ENCODE measurements at places on chromosomes 16 and 17.

DNA sequence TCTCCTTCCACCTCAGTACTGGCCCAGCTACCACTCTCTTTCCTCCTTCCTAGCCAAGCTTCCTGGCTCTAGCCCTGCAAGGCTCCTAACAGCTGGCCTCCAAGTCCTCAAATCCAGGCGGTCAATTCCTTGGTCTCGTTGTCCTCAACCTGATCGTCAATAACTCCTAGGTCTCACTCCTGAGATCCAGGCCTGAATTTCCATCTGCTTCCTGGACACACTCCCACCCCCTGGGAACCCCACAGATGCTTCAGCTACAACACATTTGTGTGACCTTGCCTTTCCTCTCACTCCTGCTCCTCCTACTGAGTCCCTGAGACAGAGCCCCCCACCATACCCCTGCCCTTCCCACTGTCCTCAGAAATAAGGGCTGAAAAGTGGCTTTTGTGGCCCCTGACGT is 2.3 kb downstream of the ENKD1 start:
- no peak for DNase-seq

- DNase-seq: no peak
Observed at GRCh38 chr16:1363501-1364041, 11.8 kb downstream of the GNPTG start.

DNA sequence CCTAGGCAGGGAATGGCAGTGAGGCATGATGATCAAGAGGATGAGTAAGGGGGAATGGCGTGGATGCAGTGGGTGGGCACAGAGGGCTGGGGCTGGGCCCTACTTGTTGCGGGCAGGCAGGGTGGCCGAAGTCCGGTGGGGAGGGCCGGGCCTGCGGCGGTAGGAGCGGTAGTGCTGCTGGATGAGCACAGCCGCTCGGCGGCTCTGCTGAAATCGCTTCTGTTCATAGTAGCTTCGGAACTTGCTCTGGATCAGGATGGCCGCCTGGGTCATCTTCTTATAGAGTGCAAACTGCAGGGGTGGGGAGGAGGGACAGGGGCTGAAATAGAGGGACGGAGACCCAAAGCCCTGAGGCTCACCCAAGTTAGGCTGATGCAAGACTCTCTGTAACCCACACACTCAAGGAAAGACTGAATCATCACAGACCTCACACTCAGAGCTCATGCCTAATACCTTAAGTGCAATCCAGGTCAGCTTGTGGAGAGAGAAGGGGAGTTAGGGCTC is 1.5 kb upstream of the SPAG7 start:
- peak; percentile 66 for DNase-seq

DNA sequence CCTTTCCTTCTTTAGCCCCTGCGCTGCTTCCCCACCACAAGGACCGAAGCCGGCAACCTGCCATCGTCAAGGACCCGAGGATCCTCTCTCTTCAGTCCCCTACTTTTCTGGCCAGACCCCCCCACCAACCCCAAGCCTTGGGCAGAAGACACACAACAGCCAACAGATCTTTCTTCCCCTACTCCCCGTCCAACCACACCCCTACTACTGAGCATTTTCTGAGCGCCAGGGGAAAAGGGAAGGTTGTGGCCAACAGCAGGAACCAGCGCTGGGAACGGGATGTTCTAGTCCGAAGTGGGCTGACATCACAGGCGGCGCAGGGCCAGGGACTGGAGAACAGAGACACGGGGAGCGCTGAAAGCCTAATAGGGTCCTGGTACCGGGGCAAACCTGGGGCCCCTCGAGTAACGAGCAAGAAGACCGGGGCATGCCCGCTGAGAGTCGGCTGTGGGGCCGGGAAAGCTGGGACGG is 528 bp downstream of the PER1 start:
- DNase-seq: no peak

DNA sequence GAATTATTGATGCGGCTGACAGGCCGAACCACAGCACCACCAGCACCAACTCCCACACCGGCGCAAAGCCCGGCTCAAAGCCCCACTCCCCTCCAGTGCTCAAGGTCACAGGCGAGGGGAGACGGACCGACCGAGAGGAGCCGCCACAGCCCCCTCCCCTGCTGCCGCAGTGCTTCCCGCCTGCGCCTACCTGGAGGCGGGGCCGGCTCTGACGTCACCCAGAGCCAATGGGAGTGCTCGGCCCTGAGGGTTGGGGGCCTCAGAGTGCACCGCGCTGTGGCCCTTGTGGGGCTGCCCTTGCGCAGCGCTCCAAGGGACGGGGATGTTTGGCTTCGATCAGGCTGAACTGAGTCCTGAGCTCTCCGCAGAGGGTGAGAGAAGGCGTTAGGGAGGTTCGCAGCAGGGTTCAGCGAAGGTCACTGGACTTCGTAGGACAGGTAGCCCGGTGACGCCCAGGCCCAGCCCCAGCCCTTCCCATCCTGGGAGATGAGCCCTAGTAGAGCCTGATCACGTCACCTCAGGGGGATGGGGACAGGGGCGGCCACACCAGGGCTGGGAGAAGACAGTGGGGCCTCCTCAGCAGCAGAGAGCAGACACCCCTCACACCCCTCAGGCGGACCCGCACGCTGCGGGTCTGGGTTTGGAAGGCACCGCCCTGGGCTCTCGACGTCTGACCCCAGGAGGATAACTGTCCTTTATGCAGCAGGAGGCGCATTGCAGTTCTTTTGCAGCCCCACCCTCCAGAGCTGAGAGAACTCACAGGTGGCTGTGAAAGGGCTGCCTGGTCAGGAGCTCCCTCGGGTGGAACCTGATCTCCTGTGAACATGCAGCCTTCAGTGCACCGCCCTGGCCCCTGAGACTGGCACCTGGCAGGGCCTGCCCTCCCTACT is 1.5 kb downstream of the NDRG4 start:
- DNase-seq: no peak

DNA sequence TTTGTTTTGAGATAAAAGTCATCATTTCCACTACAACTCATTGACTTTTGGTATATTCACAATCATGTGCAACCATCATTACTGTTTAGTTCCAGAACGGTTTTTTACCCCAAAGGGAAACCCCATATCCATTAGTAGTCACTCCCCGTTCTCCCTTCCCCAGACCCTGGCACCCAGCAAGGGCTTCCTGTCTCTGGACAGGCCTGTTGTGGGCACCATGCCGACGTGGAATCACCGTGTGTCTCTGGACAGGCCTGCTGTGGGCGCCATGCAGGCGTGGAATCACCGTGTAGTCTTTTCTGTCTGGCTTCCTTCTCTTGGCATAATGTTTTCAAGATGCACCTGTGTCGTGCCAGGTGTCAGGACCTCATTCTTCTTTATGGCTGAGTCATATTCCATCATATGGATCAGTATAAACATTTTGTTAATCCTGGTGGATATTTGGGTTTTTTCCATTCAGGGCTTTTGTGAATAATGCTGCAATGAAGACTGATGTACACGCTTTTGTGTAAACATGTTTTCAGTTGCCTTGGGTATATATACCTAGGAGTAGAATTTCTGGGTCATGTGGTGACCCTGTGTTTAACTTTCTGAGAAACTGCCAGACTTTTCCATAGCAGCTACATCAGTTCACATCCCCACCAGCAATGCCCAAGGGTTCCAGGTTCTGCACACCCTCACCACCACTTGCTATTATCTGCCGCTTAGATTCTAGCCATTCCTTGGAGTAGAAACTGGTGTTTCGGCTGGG is 19.1 kb downstream of the ENDOV start:
- no peak for DNase-seq

GRCh38 chr17:44071198-44071520 is 624 bp downstream of the G6PC3 start:
- DNase-seq: no peak

DNA sequence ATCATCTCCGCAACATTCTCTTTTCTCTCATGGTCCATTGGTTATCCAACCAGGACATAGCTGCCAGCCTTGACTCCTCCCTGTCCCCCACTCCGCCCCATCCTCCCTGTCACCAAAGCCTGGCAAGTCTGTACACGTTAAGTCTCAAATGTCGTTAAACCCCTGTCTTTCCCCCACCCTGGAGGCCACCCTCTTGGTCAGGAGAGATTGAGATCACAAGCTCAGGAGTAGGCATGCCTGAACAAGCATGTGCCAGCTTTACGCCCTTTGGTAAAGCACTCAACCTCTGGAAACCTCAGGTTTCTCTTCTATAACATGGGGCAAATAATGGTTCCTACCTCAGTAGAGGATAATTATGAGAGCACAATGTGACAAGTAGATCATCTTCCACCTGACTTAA is 38.1 kb upstream of the CCL1 start:
- DNase-seq: no peak

DNA sequence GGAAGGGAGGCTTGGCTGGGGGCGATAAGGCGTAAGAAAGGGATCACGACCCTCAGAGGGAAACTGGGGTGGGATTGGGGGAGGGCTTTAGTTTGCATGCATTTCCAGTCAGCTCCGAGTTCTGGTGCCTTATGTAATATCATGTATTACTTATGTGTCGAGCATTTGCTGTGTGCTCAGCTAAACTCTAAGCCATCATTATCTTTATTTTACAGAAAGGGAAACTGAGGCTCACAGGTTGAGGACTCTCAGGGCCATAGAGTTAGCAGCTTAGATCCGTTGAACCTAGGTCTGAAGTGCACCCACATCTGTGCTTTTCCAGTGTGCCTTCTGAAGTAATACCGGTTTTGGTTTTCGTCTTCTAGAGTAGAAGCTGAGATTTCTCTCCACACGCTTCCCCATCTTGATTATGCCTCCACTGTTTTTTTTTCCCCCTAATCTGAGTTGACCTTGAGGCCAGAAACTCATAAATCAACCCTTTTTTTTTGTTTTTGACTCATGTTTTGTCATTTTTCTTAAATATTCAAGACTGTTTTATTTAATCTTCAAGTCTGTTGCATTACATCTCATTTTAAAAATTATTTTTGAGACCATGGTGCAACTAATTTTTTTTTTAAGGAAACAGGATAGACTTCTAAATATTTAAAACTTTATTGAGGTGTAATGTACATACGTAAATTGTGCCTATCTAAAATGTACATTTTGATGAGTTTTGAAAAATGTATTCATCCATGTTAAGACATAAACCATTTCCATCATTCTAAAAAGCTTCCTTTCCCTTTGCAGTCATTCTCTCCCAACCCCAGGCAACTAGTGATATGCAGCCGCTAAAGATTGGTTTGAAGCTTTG is 741 bp downstream of the CYB5B start:
- DNase-seq: no peak

- DNase-seq: no peak
Observed at GRCh38 chr17:79830763-79831264, 8.4 kb downstream of the CBX4 start.

- DNase-seq: no peak
Observed at GRCh38 chr17:80053102-80053501, 16.7 kb downstream of the CCDC40 start.

- DNase-seq: no peak
Observed at GRCh38 chr17:81241648-81242420, 2.7 kb downstream of the NDUFAF8 start.

DNA sequence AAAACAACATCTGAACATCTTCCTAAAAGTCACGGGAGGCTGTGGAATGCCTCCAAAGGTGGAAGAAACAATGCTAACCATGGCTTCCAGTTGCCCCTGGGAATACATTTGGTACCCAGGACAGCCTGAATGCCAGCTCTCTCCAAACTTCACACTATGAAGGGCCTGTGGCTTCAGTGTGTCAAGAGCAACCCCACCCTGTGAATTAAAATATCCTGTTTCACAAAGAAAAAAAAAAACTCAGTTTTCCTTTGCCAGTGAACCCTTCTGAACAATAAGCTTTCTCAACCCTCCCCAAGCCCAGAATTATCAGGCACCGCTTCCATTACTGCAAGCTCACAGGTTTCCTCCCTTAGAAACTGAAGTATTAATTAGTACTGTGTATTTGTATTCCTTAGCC is 69.8 kb downstream of the SLC39A11 start:
- no peak for DNase-seq

- DNase-seq: no peak
Observed at GRCh38 chr16:7755347-7755882, 422.8 kb downstream of the RBFOX1 start.

DNA sequence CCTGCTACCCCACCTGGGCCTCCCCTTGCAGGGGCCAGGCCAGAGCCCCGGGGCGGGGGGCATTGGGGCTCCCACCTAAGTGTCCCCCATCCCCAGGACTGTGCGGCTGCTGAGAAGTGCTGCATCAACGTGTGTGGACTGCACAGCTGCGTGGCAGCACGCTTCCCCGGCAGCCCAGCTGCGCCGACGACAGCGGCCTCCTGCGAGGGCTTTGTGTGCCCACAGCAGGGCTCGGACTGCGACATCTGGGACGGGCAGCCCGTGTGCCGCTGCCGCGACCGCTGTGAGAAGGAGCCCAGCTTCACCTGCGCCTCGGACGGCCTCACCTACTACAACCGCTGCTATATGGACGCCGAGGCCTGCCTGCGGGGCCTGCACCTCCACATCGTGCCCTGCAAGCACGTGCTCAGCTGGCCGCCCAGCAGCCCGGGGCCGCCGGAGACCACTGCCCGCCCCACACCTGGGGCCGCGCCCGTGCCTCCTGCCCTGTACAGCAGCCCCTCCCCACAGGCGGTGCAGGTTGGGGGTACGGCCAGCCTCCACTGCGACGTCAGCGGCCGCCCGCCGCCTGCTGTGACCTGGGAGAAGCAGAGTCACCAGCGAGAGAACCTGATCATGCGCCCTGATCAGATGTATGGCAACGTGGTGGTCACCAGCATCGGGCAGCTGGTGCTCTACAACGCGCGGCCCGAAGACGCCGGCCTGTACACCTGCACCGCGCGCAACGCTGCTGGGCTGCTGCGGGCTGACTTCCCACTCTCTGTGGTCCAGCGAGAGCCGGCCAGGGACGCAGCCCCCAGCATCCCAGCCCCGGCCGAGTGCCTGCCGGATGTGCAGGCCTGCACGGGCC is 1.9 kb downstream of the WFIKKN1 start:
- no peak for DNase-seq

DNA sequence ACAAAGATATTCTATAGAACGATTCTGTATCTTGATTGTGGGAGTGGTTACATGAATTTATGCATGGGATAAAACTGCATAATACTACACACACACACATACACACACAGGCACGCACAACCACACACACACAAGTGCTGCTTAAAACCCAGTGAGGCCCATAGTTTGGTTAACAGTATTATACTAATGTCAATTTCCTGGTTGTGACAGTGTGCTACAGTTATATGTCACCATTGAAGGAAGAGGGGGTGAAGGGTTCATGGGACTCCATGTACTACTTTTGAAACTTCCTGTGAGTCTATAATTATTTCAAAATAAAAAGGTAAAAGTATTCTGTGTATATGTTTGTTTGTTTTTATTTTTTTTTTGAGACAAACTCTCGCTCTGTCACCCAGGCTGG is 8.1 kb downstream of the ZC3H7A start:
- DNase-seq: no peak

DNA sequence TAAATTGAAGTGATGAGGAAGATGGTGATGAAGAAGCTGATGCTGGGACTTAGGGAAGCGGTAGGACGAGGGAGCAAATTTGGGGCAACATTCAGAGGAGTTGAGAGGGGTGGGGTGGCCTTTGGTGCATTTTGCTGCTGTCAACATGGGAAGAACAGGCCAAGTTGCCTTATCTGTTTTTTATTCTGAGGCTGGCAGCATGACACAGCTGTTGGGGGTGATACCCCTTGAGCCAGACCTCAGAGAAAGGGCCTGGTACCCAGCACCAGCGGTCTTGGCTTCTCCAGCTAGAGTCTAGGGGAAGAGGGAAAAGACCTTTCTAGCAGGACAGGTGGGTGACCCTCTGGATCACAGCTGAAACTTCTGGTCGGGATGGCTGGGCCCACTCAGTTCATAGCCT is 4.6 kb downstream of the IGFBP4 start:
- DNase-seq: no peak

GRCh38 chr16:3879887-3880564 is 487 bp downstream of the CREBBP start:
- DNase-seq: no peak

Data from epithelial cell of prostate (primary cell).